ENCODE measurements at places on chromosomes 2 and 18. TPM values are rescaled to one million over a fixed set of nuclear protein-coding genes. Genes with fewer than 3 reads are reported as not detected.

The ONECUT2 gene
- 0.32 TPM for total RNA-seq

The NPHP1 gene
- 2.2 TPM for total RNA-seq

The SRD5A2 gene
- total RNA-seq, result 0.06 TPM

GRCh38 chr2:238379096-238379810 is 47.5 kb upstream of the ASB1 start:
- DNase-seq, result no peak

GRCh38 chr2:95021847-95022246 is 3.7 kb upstream of the MAL start:
- no peak for DNase-seq

DNA sequence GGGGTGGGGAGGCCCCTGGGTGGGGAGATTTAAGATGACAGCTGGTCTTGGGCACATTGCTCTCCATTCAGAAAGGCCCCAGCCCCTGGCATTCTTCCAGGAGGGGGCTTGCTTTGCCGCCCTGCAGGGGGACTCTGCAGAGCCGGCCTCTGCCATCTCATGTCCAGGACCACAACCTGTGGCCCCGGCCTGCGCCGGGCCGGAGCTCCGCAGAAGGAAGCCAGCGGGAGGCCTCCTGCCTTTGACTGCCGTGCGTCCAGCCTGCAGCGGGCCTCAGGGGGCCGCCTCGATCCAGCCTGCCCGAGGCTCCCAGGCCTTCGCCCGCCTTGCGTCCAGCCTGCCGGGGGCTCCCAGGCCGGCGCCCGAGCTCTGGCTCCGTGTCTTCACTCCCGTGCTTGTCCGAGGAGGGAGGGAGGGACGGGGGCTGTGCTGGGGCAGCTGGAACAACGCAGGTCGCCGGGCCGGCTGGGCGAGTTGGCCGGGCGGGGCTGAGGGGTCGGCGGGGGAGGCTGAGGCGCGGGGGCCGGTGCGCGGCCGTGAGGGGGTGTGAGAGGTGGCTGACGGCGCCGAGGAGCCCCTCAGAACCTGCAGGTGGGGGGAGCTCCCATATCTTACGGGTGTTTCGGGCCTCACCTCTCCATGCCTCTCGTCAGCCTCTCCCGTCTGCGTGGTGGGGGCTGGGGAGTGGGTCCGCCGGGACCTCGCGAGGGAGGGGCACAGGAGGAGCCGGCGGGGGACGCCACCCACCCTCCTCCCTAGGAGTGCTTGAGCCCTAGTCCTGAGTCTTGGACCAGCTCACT is 20.4 kb downstream of the GPC1 start:
- DNase-seq, result no peak

- DNase-seq, result no peak
These were observed 130.9 kb downstream of the GLI2 start for GRCh38 chr2:120866483-120867140.

GRCh38 chr2:205024822-205025518 is 479.7 kb downstream of the PARD3B start:
- no peak for DNase-seq

The RBFA gene
- 31.7 TPM for total RNA-seq

DNA sequence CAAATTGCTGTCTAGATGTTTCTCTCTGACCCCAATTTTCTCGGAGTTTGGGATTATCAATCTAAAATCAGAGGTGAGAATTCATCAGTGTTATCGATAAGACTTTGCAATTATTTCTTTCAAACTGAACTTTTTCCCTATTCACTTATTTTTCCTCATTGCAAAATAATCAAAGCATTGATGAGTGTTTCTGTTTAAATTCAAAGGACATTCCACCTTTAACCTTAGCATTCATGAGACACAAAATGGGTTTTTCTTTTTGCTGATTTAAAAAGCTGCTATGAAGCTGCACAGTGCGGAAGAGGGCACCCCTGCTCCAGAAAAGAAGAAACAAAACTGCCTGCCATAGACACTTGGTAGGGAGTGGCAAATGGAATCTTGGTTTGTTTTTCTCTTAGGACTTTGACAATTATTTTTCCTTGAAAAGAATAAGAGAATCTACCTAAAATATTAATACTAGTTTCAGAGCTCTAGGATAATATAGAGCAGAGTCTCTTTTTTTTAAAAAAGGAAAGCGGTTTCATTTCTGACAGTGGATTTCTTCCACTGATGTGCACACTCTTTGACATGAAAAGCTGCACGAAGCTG is 203.4 kb downstream of the TGIF1 start:
- DNase-seq, result no peak

GRCh38 chr2:200509235-200509611 is 645 bp downstream of the KCTD18 start:
- DNase-seq, result no peak

GRCh38 chr18:54801374-54801773 is 26.9 kb upstream of the RAB27B start:
- no peak for DNase-seq

The APLF gene
- 6.4 TPM for total RNA-seq

The SERPINB3 gene
- total RNA-seq, result not detected

The BCL11A gene
- total RNA-seq, result 0.64 TPM

The FKBP1B gene
- total RNA-seq, result 5.0 TPM

- no peak for DNase-seq
These were observed 260.6 kb downstream of the PAX3 start for GRCh38 chr2:222038067-222038802.

DNA sequence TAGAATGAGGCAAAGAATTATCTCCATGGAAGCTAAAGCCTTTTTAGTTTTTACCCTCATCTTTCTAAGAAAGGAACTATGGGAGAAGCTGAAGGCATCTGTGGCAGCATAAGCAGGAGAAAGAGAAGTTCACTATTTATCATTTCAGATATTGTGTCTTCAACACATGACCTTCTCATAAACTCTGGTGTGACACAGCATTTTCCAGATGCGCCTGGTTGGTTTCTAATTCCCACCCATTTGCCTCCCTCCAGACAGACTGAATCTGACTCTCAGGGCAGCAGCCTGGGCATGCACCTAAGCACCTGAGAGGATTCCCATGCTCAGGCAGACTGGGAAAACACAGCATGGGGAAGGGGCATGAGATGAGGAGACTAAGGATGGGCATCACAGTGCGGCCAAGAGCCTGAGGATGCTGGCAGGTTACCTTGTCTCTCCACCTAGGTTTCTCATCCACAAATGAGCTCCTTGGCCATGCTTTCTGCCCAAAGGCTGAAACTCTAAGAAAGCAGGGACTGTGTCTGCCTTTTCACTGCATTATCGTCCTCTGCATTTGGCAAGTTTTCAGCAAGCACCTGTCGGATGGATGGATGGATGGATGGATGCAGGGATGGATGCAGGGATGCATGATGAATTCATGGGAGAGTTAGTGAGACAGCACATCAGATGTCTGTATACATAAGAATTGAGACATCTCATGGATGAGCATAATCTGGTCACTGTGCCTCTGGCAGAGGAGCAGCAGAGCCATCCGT is 28.8 kb upstream of the SULT1C4 start:
- no peak for DNase-seq

DNA sequence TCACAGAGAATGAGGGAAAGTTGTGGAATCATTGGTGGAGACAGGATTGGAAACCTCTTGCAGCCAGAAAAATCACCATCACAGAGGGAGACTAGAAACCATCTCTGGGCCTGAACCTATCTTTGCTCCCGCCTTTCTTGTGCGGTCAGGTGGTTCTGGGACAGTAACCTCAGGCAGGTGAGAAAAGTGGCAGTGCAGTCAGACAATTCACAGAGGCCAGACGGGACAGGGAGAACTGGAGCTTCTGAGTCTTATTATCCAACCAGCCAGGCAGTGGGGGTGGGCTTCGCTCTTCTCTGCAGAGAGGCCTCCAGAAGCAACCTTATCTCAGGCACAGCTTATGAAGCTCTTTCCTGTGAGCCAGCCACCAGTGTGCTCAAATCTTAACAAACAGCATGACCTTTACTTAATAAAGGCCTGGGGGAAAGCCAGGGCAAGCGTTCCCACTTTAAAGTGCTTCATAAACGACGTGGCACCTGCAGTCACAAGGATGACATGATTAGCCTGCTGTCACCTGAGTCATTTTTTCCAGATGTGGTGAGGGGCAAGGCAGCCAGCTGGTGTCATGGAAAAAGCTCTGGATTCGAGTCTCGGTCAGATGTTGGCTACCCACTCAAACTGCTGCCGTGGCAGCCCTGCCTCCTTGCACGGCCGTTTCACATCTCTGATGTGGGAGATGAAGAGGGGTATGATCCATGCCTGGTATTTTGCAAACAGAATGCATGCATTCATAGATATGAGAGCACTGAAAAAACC is 109.7 kb downstream of the B3GNT2 start:
- no peak for DNase-seq

The VWC2L gene
- total RNA-seq, result not detected

Measured in mesenteric fat pad (tissue), 1 donor.